ENCODE measurements at places on chromosomes 11 and 22. TPM values are rescaled to one million over a fixed set of nuclear protein-coding genes. Genes with fewer than 3 reads are reported as not detected.

- no peak for DNase-seq
- no peak overlapping the region for H3K27ac ChIP-seq
- H3K36me3 ChIP-seq: no peaks in the 10 kb centered on the region
- peaks cover 11% of the 10 kb centered on the region for H3K27me3 ChIP-seq
- peaks cover 20% of the 10 kb centered on the region for H3K4me1 ChIP-seq
These were observed 13.3 kb downstream of the FAM83F start for GRCh38 chr22:40007853-40008710.

DNA sequence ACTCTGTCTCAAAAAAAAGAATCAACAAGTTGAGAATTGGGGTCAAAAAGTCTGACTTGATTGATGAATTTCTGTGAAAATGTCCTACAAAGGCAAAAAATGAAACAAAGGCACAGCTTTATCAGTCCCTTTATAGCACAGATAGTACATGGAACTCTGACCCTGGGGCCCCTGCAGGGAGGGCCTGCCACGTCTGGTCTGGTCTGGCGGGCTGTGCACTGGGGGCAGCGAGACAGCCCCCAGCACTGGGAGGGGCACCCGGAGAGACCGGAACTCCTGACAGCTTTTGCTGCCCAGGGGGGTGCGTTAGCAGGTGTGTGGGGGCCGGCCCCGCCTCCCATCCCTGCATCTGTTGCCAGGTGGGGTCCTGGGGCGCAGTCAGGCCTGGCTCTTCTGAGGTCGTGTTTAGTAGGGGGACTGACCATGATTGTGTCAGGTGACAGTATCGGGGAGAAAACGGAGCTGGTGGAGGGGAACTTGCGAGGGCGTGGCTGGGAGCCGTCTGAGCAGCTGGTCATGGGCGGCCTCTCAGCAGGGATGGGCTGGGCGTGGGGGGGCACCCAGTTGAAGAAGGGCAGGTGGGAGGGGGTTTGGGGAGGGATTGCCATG is 51.7 kb downstream of the GRAMD4 start:
- H3K27ac ChIP-seq: peak overlapping the region; percentile 53
- no peak for DNase-seq
- H3K36me3 ChIP-seq: peaks cover 7% of the 10 kb centered on the region

DNA sequence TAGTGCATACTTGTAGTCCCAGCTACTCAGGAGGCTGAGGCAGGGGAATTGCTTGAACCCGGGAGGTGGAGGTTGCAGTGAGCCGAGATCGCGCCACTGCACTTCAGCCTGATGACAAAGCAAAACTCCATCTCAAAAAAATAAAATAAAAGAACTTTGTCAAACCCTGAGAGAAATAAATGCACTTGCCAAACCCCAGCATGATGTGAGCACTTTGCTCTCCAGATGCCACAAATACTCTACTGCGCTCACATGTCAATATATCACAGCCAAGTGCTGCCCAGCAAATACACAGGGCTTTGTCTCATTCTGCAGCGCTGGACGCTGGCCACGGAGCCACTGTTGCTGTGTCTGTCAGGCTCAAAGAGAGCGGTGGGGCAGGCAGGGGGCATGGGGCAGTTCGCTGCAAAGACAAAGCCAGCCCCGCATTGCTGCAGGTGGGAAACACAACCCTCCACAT is 45.1 kb downstream of the AHNAK start:
- H3K27me3 ChIP-seq: peaks cover 8% of the 10 kb centered on the region
- no peak overlapping the region for H3K27ac ChIP-seq
- DNase-seq: no peak
- no peaks in the 10 kb centered on the region for H3K4me1 ChIP-seq

DNA sequence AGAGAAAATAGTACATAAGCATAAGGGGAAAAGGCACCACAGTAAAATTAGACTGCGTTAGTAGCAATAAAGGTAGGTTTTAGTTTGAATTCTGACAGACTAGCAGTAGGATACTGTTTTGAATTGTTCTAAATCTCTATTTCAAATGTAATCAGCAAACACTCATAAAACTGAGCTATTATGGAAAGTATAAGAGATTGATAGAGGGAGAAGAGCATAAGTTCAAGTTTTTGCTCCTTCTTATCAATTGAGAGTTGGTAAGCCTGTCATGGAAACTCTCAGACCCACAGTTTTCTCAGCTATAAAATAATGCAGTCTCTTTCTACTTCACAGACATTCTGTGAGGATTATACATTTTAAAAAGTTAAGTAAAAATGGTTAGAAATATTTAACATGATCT is 840.2 kb upstream of the CNTN5 start:
- H3K27ac ChIP-seq: no peak overlapping the region
- H3K4me1 ChIP-seq: no peaks in the 10 kb centered on the region
- H3K36me3 ChIP-seq: no peaks in the 10 kb centered on the region
- no peaks in the 10 kb centered on the region for H3K27me3 ChIP-seq
- H3K4me3 ChIP-seq: no peak overlapping the region
- DNase-seq: no peak

GRCh38 chr11:120248551-120249278 is 8.8 kb downstream of the POU2F3 start:
- H3K36me3 ChIP-seq: no peaks in the 10 kb centered on the region
- H3K4me1 ChIP-seq: peaks cover 11% of the 10 kb centered on the region
- no peak overlapping the region for H3K27ac ChIP-seq
- DNase-seq: no peak

- H3K27ac ChIP-seq: no peak overlapping the region
- DNase-seq: no peak
- peaks cover 2% of the 10 kb centered on the region for H3K36me3 ChIP-seq
These were observed 73.2 kb downstream of the SLC35F2 start for GRCh38 chr11:107785401-107785800.

DNA sequence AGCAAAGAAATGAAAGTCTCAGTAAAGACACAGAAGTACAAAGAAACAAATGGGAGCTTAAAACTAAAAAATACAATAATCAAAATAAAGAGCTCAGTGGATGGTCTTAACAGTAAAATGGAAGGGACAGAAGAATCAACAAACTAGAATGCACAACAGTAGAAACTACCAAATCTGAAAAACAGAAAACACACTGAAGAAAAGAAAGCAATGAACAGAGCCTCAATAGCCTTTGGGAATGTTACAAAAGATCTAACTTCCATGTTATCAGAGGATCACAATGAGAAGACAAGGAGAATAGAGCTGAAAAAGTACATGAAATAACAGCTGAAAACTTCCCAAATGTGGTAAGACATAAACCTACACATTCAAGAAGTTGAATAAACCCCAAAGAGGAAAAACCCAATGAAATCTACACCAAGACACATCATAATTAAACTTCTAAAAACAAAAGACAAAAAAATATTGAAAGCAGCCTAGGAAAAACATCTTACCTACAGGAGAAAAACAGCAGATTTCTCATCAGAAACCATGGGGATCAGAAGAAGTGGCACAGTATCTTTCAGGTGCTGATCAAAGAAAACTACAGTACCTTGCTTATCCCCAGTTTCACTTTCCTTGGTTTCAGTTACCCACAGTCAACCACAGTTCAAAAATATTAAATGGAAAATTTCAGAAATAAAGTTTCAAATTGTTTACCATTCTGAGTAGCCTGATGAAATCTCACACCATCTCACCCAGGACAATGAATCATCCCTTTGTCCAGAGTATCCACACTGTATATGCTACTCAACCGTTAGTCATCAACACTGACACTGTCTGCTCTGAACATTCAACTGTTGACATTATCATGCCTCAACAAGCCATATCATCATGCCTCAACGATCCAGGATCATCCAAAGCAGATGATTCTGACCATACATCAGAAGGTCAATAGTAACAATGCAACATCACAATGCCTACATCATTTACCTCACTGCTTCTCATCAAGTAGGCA is 22.2 kb downstream of the RRAS2 start:
- no peak overlapping the region for H3K4me3 ChIP-seq
- peak overlapping the region; percentile 11 for H3K27ac ChIP-seq
- H3K4me1 ChIP-seq: peaks cover 23% of the 10 kb centered on the region
- DNase-seq: no peak
- H3K36me3 ChIP-seq: peaks cover 26% of the 10 kb centered on the region

RIMBP3B gene
- polyA plus RNA-seq: 0.16 TPM

PIWIL4 gene
- not detected for polyA plus RNA-seq

SMC1B gene
- polyA plus RNA-seq: not detected

MOV10L1 gene
- not detected for polyA plus RNA-seq
